GM04504 (cell line): ENCODE measurements at places on chromosomes 16 and 17.

DNA sequence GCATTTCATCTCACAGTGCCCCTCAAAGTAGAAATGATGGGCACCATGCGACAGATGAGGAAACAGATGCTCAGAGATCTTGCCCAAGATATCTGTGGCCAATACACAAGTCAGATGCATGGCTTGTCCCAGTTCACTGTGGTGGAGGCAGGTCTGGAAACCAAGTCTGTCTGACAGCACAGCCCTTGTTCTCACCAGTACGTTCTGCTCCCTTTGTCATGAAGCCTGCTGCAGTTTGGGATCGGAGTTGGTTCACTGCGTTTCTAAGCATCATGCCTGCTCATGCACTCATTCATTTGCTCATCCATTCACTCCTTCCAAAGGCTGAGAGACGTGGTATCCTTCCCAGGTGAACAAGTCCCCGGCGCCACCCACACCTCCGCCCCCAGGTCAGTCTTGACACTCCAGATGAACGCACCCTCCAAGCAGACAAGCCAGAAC lies 27.2 kb upstream of the MEAK7 start:
- DNase-seq: no peak

DNA sequence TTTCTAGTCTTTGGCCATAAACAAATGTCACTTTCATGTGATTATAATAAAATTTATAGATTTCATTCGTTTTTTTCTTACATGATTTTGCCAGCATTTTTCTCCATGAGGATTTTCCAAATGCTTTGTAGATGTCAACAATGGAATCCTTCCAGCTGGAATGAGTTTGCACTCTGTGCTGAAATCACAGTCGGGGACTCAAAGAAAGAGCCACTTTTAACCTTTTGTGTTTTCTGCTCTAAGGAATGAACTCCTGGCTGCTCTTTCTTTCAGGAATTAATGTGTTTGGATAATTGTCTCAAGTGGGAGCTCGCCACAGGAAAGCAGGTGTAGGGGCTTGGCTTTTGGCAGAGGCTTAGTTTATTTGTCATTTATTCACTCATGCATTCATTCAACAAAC lies 372.3 kb upstream of the SALL1 start:
- no peak for DNase-seq

DNA sequence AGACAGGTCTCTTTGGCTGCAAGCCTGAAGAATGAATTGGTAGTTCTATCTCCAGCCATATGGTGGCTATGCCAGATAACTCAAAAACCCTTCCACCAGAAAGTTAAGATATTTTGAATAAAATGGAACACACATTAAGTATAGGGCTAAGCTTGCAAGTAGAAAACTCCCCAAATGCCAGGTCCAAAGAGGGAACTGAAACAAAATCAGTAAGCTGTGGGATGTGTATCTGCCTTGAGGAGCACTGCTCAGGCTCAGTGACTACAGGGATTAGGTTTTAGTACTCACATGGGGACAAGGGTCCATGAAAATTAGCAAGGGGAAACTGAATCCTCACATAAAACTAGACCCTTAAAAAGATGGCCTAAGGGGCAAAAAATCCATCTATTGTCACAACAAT lies 115.7 kb upstream of the PMFBP1 start:
- DNase-seq: no peak

DNA sequence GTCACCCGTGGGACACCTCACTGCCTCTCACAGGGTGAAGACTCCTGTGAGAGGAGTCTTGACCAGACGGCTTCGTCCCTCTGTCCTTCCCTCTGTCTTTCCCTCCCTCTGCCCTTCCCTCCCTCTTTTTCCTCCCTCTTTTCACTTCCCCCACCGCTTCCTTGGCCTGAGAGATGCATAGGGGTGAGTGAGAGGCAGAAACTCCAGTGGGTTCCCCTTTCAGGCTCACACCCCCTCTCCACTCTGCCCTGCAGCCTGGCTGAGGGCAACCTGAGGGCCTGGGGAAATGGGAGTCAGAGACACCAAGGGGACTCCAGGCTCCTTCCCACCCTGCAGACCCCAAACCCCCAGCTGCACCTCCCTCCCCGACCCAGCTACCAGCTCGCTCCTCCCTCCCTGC lies 14.6 kb upstream of the KRT17 start:
- no peak for DNase-seq

- no peak for DNase-seq
These were observed 21.6 kb upstream of the EVPL start for GRCh38 chr17:76048711-76049110.
